PC-9 (cell line): ENCODE measurements at places on chromosomes 12 and 14.

- no peak overlapping the region for H3K4me3 ChIP-seq
- H3K4me1 ChIP-seq, result peaks cover 27% of the 10 kb centered on the region
- H3K36me3 ChIP-seq, result peaks cover 39% of the 10 kb centered on the region
- H3K27ac ChIP-seq, result 0 out of 2 replicates have a peak overlapping the region, but pooled peaks have one; percentile 14
Observed at GRCh38 chr12:1776170-1776921, 44.0 kb upstream of the LRTM2 start.

- no peaks in the 10 kb centered on the region for H3K4me1 ChIP-seq
- H3K4me3 ChIP-seq, result no peak overlapping the region
- no peaks in the 10 kb centered on the region for H3K27me3 ChIP-seq
- DNase-seq, result no peak
- H3K36me3 ChIP-seq, result no peaks in the 10 kb centered on the region
- no peak overlapping the region for H3K27ac ChIP-seq
Observed at GRCh38 chr14:30786701-30787100, 87.7 kb upstream of the COCH start.

GRCh38 chr12:29879606-29880308 lies 96.0 kb upstream of the TMTC1 start:
- DNase-seq, result no peak
- no peak overlapping the region for H3K4me3 ChIP-seq
- no peak overlapping the region for H3K27ac ChIP-seq
- H3K27me3 ChIP-seq, result no peaks in the 10 kb centered on the region
- no peaks in the 10 kb centered on the region for H3K36me3 ChIP-seq

DNA sequence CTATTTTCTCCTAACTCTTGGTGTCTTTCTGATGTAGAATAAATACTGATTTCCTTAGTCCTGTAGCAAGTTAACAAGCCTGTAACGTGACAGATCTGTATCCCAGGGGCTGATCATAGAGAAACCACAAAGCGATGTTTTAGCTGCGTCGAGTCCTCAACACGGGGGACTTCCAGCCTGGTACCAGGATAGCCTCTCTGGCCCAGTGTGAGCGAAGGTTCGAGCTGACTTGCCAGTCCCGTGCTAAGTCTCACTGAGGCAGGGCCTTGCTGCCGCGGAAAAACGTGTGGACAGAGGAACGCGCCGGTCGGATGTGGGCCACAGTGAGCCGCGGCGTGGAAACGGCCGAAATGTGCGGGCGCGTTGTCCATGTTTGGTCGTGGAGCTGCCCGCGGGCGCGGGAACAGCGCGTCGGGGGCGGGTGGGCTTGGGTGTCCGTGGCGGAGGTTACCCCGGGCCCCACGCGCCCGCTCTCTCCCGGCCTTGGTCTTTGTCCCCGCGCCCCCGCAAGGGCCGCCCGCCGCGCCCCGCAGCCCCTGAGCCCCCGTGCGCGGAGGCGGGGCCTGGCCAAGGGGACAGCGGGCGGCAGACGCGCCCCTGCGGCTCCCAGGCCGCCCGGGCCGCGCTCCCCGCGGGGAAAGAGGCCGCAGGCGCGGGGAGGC lies 531 bp upstream of the EML1 start:
- no peak for DNase-seq
- H3K4me1 ChIP-seq, result peaks cover 8% of the 10 kb centered on the region; the same call in 1 of the 2 replicates

DNA sequence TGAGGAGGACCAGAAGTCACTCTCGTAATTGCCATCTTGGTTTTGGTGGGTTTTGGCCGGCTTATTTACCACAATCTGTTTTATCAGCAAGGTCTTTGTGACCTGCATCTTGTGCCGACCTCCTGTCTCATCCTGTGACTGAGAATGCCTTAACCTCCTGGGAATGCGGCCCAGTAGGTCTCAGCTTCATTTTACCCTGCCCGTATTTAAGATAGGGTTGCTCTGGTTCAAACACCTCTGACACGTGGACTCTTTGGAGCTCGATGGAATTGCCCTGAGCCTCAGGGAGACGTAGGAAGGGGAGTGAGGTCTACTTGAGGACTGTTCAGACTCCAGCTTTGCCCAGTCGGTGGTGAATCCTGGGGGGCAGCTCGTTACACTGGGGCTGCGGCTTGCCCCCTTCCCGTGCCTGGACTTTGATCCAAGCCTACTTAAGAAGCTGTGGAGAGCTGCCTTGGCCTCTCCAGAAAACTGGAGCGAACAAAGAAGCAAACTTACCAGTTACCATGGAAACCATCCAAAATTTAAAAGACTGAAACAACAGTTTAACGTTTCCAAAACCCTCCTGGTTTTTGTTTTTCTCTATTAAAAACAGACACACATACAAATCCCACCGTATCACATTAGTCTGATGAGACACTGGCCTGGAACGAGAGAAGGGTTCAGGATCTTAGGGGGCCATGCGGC lies 28.0 kb downstream of the CALM1 start:
- no peak overlapping the region for H3K4me3 ChIP-seq
- peaks cover under 1% of the 10 kb centered on the region; the same call in 1 of the 2 replicates for H3K4me1 ChIP-seq
- H3K27me3 ChIP-seq, result no peaks in the 10 kb centered on the region
- no peaks in the 10 kb centered on the region for H3K36me3 ChIP-seq
- no peak for DNase-seq

DNA sequence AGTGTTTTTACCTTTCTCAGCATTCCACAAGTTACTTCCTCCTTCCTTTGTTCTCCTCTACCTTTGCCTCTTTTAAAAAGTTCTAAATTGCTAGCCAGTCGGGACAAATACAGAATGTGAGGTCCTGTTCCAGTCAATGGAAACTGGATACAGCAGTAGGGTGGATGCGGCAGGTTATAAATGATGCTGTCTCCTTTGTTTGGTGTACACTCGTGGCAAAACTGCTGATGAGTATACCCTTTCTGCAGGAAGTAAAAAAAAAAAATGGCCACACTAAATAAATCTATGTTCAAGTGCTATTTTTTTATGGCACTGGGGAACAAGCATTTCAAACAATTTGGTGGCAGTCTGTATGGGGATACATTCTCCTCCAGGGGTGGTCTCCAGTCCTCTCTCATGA lies 27.5 kb downstream of the KLRK1 start:
- no peak overlapping the region for H3K27ac ChIP-seq
- no peaks in the 10 kb centered on the region for H3K36me3 ChIP-seq
- H3K4me1 ChIP-seq, result peaks cover 30% of the 10 kb centered on the region
- DNase-seq, result no peak
- no peak overlapping the region for H3K4me3 ChIP-seq
